AG09319 (cell line): ENCODE measurements at places on chromosomes 7 and 10.

GRCh38 chr7:10034843-10035556 lies 938.7 kb upstream of the PHF14 start:
- DNase-seq: no peak

GRCh38 chr7:156832195-156832877 lies 60.6 kb downstream of the LMBR1 start:
- DNase-seq: no peak

GRCh38 chr7:44515590-44516268 lies 25.3 kb upstream of the NUDCD3 start:
- no peak for DNase-seq

DNA sequence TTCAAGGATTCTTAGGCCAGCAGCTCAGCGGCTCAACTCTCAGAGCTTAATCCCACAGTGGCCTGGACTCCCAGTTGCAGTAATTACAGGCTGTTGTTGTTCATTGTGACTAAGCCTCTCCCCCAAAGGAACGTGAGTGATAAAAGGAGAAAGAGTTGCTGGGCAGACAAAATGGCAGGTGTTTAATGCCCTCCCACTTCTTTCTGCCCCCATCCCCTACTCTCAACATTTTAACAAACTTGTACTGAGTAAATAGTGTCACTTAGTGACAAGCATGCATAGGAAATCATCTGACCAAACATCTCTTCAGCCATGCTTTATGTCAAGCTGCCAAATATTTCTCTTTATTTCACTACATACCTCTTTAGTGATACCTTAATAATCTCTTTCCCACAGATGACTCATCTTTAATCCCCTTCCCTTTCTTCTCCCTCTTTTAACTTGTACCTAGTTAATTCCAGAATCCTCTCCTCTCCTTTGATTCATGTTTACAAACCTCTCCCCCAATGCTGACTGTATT lies 12.4 kb upstream of the MTERF1 start:
- no peak for DNase-seq
